Hematopoietic multipotent progenitor cell treated with erythropoietin and hydrocortisone succinate and interleukin-3 and kit ligand, for 6 days (in vitro differentiated cells): ENCODE measurements at places on chromosomes 12 and 14.

DNA sequence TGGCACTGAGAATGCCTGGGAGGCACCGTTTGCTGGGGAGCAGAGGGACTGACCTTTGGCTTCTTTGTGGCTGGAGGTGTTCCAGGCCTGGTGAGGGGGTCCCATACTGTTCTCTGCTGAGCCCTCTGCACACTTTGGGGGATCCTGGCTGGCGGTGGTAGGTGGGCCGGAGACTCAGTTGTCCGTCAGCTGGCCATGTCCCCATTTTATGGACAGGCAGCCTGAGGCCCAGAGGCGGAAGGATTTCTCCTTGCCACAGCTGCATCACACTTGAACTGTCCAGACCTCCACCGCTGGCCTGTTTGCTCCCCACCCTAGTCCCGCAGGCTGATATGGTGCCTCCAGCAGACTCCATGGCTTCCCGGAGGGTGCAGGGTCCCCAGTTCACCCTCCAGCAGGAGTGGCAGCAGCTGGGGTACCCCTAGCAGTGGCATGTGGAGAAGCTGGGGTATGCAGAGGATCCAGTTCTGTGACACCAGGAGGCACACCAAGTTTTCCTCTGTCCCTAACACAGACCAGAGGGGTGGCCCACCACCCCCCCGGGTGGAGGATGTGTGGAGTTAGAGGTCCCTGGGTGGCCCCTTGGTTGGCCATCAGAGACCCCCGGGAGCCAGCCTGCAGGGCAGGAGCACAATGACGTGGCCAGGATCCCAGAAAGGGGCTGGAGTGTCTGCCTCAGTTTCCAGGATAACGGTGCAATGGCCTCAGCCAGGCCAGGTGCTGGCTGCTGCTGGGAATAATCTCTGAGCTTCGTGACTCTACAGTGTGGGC, 14.8 kb downstream of the SLC25A29 start:
- no peak for DNase-seq

- DNase-seq = no peak
Measured at GRCh38 chr12:75672200-75672599, 160.8 kb upstream of the KRR1 start.

- no peak for DNase-seq
Measured at GRCh38 chr12:57817261-57817989, 1.1 kb downstream of the AVIL start.

GRCh38 chr12:71216725-71217579, 59.2 kb upstream of the TSPAN8 start:
- DNase-seq = peak; percentile 87

DNA sequence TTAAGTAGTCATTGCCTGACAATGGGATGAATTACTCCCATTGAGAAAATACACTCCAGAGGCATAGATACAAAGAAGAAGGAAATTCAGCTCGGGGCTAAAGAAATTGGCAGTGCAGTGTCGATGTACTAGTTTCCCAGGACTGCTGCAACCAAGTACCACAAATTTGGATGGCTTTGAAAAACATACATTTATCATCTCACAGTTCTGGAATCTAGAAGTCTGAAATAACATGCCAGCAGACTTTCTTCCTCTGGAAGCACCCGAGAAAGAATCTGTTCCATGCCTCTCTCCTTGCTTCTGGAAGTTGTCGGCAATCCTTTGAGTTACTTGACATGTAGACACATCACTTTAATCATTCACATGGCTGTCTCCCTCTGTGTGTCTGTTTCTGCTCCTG, 101.9 kb downstream of the TMTC3 start:
- DNase-seq = no peak

- no peak for DNase-seq
Measured at GRCh38 chr12:112111931-112112330, 3.3 kb upstream of the NAA25 start.

DNA sequence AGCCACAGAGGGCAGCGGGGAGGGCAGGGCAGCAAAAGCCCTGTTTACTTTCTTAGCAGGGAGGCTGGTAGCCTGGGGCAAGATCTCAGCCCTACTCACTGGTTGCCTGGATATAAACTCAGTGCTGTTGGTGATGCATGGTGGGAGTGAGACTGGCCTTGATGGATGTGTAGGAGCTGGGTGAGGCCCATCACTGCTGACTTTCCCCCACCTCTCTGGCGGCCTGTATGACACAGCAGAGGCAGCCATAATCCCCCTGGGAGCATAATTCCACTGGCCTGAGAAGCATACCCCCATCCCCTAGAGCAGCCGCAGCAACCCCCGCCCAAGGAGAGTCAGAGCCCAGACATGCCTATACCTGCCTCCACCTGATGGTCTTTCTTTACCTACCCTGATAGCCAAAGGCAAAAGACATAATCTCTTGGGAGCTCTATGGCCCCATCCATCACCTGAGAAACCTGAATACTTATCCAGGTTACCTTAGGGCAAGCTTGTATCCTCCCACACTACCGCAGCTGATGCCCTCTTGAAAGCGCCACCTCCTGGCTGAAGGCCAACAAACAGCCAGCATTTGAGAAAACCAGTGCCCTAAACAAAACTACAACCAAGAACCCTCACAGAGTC, 59.3 kb downstream of the DNAI7 start:
- peak; percentile 47 for DNase-seq

DNA sequence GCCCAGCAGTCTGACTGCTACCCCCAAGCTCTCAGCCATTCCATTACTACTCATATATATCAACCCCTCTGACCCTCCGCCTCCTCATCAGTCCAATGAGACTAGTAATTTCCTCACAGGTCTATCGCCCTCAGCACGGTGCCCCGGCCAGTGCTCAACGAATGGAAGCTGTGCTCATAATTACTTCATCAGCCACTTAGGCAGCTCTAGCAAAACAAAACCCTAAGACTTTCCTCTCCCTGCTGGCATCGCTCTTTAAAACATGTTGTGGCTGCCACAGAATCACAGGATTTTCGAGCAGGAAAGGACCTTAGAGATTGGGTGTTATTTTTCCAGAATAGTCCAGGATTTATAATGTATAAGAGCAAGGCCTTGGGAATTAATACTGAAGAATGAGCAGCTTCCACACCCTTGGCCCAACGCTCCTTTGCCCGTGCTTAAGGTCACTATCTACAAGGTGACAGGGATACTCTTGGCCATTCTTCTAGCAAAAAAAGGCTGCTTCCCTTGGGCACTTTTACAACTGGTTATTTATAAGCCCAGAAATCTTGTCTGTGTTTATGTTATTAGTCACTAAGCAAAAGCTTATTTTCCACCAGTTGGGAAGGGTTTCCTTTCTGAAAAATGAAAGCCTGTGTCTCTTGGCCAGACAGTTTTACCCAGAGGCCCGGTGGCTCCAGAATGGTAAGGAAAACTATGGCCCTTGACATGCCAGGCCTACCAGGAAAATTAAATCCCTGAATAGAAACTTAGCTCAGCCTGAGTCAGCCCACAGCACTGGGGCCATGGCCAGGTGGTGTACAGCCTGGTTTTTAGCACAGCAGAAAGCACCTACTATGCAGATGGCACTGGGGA, 47.9 kb downstream of the NUAK1 start:
- no peak for DNase-seq

DNA sequence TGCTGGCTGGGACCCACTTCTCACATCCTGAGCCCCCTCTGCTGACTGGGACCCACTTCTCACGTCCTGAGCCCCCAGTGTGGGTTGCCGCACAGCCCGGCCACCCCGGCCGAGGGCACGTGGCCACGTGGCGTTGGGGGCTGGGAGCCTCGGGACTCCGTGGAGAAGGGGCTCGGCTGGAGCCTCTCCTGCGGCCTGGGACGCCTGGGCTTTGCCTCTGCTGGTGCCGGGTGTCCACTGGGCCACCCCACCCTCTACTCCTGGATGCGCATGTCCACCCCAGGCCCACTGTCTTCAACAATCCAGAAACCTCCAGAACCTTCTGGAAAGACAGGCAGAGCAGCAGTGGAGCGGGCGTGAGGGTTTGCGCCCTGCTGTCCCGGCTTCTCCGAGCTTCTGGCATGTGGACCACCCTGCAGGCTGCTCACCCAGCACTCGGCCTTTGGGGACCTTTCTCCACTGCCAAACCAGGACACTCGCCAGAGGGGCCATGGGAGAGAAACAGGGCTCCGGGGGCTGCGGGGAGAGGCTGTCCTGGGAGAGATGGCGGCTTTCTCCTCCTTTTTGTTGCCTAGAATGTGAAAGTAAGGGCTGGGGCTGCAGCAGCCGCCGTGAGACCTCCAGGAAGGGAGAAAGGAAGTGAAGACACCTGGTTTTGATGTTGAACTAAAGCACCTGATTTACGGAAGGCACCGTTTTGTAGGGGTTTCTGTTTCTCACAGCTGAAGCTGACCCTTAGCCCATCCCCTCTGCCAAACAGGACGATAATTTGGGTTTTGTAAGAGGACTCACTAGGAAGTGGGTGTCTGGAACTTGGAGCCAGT, 30.0 kb downstream of the NOC4L start:
- no peak for DNase-seq

DNA sequence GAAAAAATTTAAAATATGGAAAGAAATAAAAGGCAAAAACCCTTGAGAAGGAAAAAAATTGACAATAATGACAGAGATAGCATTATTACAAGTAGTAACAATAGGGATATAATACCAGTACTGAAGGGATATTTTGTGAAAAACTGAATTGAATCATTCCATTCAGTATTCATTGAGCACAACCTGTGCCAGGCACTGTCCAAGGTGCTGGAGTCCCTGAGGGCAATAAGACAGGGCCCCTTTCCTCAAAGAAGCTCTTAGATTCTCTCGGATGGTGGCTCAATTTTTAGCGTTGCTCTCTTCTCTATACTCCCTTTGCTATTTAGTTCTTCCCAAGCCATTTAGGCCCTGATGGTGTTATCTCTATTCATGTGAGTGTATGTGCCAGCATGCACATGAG, 34.3 kb upstream of the GAS2L3 start:
- peak; percentile 72 for DNase-seq

DNA sequence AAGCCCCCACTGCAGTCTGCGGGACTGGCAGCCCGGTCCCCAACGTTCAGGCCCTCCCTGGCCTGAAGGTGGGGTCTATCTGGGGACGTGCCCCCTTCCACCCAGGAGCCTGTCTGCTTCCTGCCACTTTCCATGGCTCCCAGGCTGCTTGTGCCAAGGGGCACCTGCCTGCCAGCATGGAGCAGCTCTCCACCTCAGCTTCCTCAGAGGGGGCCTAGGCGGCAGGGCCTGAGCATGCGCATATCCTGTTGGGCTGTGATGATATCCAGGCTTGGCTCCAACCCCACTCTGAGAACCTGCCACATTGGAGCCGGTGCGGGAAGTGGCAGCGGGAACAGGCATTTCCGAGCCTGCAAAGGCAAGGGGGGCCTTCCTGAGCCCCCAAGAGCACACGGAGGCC, 57.4 kb downstream of the FUT8 start:
- no peak for DNase-seq

GRCh38 chr12:128367961-128368360, 101.0 kb downstream of the TMEM132C start:
- no peak for DNase-seq

DNA sequence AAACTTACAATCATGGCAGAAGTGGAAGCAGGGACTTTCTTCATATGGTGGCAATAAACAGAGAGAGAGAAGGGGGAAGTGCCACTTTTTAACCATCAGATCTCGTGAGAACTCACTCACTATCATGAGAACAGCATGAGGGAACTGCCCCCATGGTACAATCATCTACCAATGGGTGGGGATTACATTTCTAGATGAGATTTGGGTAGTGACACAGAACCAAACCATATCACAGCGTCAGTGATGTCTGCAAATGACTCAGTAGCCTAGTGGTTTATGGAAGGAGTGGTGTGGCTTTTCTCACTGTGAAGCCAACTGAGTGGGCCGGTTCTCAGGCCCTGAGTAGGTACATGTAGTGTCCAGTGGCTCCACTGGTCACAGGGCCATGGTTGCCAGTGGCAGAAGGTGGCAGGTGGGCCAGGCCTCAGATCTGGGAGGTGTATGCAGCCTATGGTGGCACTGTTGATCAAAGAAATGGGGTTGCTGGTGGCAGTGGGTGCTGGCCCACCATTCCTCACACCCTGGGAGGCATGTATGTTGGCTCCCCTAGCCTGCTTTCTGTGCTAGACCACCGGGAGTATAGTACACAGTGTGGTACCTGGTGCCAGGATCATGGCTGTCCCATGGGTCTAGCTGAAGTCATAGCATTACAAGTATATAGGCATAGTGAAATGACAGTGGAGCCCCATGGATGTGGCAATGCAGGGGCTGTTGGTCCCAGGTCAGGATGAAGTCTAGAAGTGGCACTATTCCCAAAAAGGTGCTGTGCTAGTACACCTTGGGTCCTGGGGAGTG, 191.9 kb downstream of the NUBPL start:
- DNase-seq = no peak

DNA sequence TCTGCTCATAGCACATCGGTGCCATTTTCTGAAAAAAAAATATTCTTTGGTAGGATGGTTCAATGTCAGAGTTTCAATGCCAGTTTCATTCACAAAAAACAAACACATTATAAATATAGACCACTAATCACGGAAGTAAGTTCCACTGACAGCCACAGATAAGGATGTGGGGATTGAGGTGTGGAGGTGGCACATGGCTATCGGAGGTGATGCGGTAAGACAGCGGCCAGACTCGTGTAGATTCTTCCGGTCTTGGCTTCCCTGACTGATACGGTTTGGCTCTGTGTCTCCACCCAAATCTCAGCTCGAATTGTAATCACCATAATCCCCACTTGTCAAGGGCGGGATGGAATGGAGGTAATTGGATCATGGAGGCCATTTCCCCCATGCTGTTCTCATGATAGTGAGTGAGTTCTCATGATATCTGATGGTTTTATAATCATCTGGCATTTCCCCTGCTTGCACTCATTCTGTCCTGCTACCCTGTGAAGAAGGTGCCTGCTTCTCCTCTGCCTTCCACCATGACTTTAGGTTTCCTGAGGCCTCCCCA, 693.4 kb downstream of the VRK1 start:
- DNase-seq = no peak
